ENCODE measurements at places on chromosomes 12 and 14.

DNA sequence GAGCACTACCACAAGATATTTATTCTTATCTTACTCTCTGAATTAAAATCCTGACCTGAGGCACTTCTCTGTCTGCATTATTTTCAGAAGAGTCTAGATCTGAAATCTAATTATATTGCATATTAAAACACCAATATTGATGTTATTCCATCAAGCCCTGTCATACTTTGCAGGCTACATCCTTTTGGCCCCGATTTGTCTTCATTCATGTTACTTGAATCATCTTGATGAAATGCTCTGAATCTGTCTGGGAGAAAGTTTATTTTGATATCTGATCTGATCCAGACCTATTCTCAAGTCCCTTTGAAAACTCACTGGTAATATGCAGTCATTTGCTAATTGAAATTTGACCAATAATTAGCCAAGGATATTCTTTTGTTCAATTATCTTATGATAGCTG lies 79.9 kb downstream of the BBS10 start:
- DNase-seq, result no peak

- DNase-seq, result no peak
Observed at GRCh38 chr14:79600406-79600805, 610.9 kb downstream of the DIO2 start.

- DNase-seq, result no peak
Observed at GRCh38 chr12:133156125-133156690, 25.1 kb upstream of the ZNF268 start.

DNA sequence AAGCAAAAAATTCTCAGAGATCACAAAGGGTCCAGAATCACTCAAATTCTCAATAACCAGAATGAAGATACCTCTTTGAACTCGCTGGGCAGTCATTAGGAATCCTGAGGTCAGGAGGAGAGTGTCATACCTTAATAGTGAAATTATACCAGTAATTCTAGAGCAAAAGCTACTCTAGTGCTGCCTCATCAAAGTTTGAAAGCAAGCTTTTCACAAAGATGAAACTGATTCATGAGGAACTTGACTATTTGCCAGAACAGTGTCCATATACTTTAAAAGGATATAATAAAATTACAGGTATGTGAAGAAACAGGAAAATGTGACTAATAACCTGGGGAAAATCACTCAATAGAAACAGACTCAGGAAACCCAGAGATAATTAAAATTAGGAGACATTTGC lies 44.5 kb downstream of the EML5 start:
- no peak for DNase-seq

DNA sequence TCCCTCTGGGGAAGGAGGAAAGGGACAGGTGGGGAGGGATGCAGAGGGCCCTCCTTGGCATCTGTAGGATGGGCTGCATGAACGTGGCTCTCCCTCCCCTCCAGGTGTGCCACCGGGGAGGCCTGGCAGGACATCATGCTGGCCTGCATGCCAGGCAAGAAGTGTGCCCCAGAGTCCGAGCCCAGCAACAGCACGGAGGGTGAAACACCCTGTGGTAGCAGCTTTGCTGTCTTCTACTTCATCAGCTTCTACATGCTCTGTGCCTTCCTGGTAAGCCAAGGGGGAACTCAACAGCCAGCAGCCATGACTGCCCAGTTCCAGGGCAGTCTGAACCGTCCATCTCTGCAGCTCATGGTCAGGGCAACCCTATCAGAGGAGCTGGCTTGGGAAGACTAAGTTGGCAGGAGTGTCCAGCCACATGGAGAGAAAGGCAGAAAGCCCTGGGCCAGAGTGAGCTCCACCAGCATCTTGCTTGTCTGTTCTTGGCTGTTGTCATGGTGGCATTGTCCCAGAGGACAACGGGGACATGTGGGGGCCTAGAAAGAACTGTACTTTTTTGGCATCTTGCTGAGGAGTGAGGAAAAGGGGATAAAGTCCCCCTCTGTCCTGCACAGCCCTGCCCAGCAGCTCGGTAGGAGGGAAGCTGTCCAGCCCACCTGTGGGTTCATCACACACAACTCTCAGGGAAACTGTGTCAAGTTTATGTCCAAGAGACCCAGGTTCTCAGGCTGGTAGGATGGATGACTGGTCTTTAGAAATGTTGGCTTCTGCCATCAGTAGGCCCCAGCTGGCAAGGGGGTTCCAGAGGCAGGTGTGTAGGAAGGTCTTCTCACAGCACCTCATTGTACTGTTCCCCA lies 129.8 kb upstream of the FKBP4 start:
- DNase-seq, result no peak

DNA sequence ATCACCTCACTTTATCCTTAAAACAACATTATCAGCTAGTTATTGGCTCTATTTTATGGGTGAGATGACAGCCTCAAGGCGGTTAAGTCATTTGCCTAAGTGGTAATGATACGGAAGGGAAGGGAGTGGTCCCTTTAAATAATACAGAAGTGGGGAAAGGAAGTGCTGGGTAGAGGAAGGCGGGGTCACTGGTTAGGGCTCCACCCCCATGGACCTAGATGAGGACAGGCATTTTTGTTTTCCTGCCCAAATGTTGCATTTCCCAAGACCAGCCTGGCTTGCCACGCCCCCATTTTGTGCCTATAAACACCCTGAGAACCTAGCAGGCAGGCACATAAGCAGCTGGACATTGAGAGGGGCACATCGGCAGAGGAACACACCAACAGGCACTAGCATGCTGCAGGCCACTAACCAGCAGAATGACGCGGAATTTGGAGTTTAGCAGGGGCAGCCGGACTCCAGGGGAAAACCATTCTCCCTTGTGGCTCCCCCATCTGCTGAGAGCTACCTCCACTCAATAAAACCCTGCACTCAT lies 100.9 kb downstream of the EPS8 start:
- DNase-seq, result no peak
